8988T (cell line): ENCODE measurements at places on chromosomes 6 and 20.

GRCh38 chr6:148200781-148201180 is 141.9 kb upstream of the SASH1 start:
- DNase-seq: no peak

- no peak for DNase-seq
These were observed 150.4 kb downstream of the ZDHHC14 start for GRCh38 chr6:157531169-157531985.

DNA sequence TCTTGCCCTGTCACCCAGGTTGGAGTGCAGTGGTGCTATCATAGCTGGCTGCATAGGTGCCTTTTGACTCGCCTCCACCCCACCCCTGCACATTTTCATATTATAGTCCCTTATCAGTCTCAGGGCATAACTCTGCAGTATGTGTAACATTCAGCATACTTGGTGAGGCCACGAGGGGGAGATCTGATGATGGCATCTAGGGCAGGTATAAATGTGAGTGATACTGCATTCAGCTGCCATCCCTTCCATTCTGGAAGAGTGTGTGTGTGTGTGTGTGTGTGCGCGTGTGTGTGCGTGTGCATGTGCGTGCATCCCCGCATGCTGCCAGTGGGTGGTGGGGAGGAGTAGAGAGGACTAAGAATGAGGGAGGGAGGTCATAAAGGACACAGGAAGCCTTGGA is 81.4 kb downstream of the JARID2 start:
- peak; percentile 24 for DNase-seq

DNA sequence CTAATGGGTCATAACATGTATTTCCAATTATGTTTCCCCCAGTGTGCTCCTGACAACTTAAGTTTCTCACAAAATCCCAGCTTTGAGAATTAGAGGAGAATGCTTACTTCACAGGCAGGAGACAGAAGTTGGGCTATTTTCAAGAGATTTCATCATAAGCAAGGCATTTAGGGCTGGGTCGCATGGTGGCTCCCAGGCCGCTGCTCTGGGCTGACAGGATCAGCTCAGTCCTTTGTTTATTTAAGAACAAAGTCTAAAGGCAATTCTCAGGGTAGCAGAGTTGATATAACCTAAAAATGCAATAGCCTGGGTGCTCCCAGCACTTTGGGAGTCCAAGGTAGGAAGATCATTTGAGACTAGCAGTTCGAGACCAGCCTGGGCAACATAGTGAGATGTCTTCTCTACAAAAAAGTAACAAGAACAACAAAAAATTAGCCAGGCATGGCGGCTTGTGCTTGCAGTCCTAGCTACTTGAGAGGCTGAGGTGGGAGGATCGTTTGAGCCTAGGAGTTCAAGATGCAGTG is 10.9 kb downstream of the FOXQ1 start:
- no peak for DNase-seq

DNA sequence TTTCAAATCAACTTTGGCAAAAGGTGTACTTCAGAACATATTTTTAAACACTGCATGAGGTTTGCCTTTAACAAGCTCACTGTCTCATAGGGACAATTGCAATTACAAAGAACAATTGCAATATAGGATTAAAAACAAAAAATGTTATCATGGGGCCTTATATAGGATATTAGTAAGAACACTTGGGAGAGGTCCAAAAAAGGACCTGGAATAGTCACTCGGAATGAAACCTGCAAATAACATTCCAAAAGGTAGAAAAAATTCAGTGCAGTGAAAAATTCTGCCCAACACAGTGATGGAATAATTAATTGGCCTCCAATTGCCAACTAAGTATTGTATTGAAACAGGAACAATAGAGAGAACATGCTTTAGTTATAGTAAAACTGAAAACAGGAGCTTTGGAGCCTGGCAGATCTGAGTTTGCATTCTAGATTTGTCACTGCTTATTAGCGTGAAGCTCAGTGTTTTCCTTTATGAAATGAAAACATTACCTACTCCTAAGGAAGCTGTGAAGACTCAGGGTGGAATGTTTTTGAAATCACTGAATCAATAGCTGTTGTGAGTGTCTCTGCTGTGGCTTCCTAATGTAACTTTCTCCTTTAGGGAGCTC is 172.6 kb upstream of the BMP5 start:
- no peak for DNase-seq
